ENCODE measurements at places on chromosomes 11 and 22.
A peak's percentile ranks its signal among the peaks of the same experiment; 100 is the strongest.

DNA sequence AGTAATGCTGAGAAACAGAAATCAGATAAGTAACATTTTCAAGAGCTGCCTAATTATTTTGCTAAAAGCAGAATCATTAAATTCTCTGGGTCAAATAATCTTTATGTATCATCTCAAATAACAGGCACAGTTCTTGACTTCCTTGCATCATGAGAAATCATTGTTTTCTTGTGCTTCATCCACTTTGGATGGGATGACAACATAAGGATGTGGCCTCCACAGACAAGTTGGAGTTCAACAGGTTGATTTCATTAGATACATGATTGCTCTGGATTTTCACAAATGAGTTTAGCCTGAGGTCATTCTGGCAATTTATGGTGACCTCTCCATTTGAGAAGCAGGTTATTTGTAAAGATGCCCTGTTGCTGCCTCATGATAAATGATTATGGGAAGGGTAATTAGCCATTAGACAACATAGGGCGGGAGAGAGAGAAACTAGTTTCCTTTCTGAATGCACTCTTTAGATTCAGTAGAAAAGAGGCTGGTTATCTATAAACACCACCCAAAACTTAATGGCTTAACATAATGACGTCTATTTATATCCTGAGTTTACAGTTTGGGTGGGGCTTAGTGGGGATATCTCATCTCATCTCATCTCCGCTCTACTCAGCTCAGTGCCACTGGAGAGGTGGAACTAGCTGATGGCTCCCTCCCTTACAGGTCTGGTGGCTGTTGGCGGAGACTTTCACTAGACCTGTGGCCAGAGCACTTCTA, 35.0 kb upstream of the ADORA2A start:
- DNase-seq: no peak

- peak; percentile 17 for DNase-seq
These were observed 28.8 kb upstream of the CPT1A start for GRCh38 chr11:68870470-68870869.

- DNase-seq: no peak
These were observed 1.1 kb downstream of the GATD1 start for GRCh38 chr11:776263-776560.

DNA sequence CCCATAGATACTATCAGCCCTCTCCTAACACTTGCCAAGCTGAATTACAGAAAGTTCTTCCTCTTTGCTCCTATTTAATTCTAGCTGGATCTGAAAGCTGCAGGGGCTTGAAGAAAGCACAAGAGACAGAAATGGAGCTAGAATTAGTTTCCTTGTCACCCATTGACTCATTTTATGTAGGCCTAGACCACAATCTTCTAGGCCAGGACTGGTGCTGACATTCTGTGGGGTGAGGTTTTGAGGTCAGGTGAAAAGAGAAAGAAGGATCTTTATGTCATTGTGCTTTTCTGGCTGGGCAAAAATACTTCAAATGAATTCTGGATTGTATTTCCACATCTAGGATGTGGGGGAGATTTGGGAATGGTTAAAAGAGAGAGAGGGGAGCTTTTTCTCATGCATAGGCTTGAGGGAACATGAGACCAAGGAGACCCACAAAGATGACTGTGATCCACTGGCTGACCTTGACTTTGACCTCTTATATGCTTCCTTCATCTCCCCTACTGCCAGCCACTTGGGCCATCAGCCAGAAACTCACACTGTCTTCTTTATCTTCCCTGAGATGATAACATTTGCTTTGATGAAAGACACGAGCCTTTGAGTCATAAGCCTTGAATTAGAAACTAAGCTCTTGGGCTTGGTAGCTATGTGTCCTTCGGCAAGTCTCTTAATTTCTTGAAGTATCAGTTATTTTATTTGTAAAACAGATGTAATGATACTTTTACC, 274.9 kb upstream of the CADM1 start:
- no peak for DNase-seq

DNA sequence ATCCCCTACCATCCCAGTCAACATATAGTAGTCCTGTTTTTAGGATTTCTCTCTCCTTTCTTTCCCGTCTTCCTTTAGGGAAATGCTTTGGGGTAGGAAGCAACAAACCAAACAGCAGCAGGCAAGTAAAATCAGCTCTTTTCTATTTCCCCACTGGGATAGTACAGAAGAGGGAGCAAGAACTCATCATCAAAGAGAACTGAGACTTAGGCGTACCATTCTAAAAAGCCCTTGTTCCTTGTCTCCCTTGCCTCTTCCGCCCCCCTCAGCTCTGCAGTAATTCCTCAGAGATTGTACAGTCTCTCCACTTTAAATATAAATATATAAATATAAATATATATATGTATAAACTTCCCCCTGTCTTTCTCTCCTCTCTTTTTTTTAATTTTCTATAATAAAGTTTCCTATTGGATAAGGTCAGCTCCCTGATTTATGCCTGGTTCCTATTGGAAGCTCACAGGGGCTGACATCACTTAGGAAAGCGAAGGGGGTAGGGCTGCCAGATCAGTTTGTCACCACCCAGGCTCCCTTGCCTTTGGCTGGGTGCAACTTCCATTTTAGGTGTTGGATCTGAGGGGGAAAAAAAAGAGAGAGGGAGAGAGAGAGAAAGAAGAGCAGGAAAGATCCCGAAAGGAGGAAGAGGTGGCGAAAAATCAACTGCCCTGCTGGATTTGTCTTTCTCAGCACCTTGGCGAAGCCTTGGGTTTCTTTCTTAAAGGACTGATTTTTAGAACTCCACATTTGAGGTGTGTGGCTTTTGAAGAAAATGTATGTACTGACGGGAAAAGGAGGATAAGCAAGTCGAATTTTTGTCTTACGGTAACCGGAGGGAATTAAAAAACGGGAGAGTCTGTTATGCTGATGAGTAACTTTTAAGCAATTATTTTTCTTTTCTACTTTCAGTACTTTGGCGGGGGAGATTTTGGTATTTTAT, at the start of gene CTNND1:
Gene CTNND1 (plus strand): TSS at position 502 of the 934 bp plus-strand sequence. CDS start 29,677 bp downstream, outside the sequence.
- peak; percentile 98 for DNase-seq

Data from fibroblast of skin of right quadriceps (primary cell).